ENCODE measurements at places on chromosomes 5 and 9. TPM values are rescaled to one million over a fixed set of nuclear protein-coding genes. Genes with fewer than 3 reads are reported as not detected.
A peak's percentile ranks its signal among the peaks of the same experiment; 100 is the strongest.

GRCh38 chr9:16030528-16031185 lies 477.8 kb downstream of the CCDC171 start:
- H3K4me1 ChIP-seq: no peaks in the 10 kb centered on the region
- H3K36me3 ChIP-seq: no peaks in the 10 kb centered on the region
- no peak overlapping the region for H3K4me3 ChIP-seq
- no peaks in the 10 kb centered on the region for H3K27me3 ChIP-seq
- H3K27ac ChIP-seq: no peak overlapping the region
- no peak for DNase-seq

DNA sequence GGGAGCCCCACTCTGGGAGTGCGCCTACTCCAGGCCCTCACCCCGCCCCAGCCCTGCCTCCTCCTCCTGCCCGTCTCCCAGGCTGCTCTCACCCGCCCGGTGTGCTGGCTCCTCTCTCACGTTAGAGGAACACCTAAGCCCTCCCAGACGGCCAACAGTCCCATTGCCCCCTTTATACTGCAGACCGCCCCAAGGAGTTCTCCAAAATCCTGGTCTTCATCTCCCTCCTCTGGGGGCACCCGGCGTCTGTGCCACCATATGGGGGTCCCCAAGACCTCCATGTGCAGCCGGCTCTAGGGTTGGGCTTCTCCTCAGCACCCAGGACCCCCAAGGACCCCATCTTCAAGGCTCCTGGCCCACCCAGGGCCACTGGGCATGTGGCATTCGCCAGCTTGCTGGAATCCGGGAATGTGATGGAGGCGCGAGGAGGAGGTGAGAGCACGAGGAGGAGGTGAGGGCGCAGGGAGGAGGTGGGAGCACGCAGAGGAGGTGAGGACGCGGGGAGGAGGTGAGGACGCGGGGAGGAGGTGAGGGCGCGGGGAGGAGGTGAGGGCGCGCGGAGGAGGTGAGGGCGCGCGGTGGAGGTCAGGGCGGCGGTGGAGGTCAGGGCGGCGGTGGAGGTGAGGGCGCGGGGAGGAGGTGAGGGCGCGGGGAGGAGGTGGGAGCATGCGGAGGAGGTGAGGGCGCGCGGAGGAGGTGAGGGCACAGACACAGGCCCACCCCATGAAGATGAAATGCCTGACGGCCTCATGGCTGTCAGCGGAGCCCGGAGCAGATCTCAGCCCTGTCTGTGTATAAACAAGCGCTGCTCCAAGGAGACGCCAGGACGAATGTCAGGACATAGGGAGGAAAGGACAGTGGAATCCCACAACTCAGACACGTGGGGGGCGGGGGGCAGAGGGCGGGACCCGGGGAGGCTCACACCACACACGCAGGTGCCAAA lies 41.2 kb downstream of the EXD3 start:
- H3K4me1 ChIP-seq: peaks cover 17% of the 10 kb centered on the region
- H3K27me3 ChIP-seq: no peaks in the 10 kb centered on the region
- H3K4me3 ChIP-seq: no peak overlapping the region
- H3K27ac ChIP-seq: no peak overlapping the region
- no peak for DNase-seq

GRCh38 chr5:145163876-145164275 lies 671.3 kb downstream of the PRELID2 start:
- no peak overlapping the region for H3K27ac ChIP-seq
- DNase-seq: no peak
- H3K36me3 ChIP-seq: no peaks in the 10 kb centered on the region
- H3K4me3 ChIP-seq: no peak overlapping the region

DNA sequence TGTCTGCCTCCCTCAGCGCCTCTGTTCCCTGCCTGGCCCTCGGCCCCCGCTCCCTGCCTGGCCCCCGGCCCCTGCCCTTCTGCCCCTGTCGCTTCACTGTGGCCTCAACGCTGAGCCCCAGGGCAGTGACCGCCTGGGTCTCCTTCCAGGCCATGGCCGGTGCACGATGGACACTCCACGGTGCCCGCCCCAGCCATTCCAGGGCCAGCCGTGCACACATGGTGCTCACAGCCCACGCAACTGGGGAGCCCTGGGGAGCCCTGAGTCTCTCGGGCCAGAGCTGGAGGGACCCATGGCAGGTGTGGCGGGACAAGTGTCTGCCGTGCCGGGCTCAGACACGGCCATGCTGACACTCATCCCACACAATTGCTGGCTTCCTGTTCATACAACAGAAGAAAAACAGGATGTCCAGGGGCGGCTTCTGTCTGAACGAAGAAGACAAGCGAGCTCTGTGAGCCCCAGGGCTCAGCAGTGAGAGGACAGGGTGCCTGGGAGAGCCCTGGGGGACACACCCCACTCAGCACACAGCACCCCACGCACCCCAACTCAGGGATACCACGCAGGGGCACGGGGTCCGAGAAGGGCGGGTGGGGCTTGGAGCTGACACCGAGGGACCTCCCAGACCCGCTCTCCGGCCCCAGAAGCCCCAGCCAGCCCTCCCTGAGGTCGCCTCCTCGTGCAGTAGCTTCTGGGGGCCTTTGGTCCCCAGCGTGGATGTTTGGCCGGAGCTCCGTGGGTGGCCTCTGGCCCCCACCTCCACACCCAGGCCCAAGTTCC lies 35.7 kb downstream of the EXD3 start:
- H3K27me3 ChIP-seq: no peaks in the 10 kb centered on the region
- no peak for DNase-seq
- H3K4me3 ChIP-seq: no peak overlapping the region

- no peaks in the 10 kb centered on the region for H3K27me3 ChIP-seq
- H3K4me1 ChIP-seq: peaks cover 28% of the 10 kb centered on the region
- no peak overlapping the region for H3K4me3 ChIP-seq
- no peak overlapping the region for H3K27ac ChIP-seq
These were observed 21.1 kb upstream of the EEIG1 start for GRCh38 chr9:128001779-128002298.

DNA sequence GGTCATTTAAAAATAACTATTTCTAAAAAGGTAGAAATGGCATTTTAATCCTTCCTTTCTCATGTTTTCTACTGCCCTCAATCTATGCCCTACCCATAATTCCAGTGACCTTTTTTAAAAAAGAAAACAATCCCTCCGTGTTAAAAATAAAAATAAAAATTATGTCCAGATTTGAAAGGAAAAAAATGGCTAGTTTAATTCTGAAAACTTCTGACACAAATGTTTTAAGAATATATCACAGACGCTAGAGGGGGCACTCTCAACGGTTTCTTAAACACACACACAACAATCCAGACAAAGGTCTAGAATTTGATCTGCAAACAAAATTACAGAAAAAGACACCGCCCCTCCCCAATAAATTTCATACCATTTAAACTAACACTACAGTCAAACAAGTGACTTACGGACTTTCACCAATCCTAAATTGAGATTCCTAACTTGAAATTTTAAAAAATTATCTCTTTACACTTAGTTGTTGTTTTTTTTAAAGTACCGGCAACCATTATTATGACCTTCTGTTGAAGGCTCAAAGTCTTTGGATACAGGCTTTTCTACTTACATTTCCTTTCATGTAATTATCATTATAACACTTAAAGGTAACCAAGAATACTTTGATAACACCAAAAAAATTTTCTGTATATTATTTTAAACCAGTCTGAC lies 38.2 kb downstream of the CLINT1 start:
- peak; percentile 7 for DNase-seq
- no peaks in the 10 kb centered on the region for H3K27me3 ChIP-seq
- H3K27ac ChIP-seq: no peak overlapping the region
- H3K4me3 ChIP-seq: no peak overlapping the region
- peaks cover 29% of the 10 kb centered on the region for H3K4me1 ChIP-seq
- peaks cover 6% of the 10 kb centered on the region for H3K36me3 ChIP-seq

GRCh38 chr5:124231230-124231629 lies 515.2 kb downstream of the ZNF608 start:
- no peak for DNase-seq
- peak overlapping the region; percentile 17 for H3K4me3 ChIP-seq
- no peaks in the 10 kb centered on the region for H3K27me3 ChIP-seq
- H3K27ac ChIP-seq: no peak overlapping the region

DNA sequence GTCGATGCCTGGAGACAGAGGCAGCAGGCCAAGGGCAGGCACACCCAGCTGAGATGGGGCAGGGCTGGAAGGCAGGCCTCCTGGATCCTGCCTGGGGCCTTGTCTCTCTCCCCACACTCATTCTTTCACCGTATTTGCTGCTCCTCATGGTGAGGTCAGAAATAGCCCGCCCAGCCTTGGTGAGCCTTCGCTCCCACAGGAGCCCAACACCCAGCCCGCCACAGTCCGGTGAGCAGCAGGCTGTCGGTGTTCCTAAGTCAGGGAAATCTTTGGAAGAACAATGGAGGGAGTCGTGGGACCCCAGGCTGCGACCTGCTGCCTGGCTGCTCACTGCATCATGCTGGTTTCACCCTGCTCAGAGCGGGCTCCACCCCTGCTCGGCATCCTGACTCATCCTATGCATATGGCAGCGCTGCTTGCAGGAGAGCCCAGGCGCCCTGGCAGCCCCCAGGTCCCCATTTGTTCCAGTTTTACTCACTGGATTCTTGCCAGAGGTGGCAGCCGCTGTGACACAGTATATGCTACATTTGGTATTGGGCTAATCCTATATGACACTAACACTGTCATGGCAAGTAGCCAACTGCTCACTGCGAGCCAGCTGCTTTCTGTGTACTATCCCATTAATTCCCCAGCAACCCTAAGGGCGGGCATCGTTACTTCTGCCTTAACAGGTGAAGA lies 53.2 kb upstream of the NCS1 start:
- H3K4me1 ChIP-seq: peaks cover 35% of the 10 kb centered on the region
- H3K4me3 ChIP-seq: no peak overlapping the region
- H3K36me3 ChIP-seq: peaks cover 7% of the 10 kb centered on the region
- peak overlapping the region; percentile 96 for H3K27ac ChIP-seq

GRCh38 chr5:67187006-67187715 lies 9.4 kb downstream of the CD180 start:
- H3K36me3 ChIP-seq: no peaks in the 10 kb centered on the region
- no peak overlapping the region for H3K27ac ChIP-seq
- H3K27me3 ChIP-seq: no peaks in the 10 kb centered on the region
- H3K4me3 ChIP-seq: no peak overlapping the region
- DNase-seq: no peak
- H3K4me1 ChIP-seq: peaks cover 22% of the 10 kb centered on the region

DNA sequence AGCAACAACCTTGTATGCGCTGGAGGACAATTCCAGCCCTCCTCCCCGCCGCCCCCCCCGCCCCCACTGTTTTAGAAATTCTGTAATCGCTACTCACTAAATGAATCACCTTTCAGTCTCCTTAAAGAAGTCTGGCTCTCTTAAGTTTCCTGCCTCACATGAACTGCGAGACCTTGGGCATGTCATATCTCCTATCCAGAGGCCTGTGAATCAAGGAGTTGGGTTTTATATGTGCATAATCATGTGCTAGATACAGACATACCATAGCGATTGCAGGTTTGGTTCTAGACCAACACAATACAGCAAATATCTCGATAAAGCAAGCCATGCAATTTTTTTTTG lies 337 bp upstream of the DMAC1 start:
- H3K27ac ChIP-seq: no peak overlapping the region
- peaks cover 21% of the 10 kb centered on the region for H3K4me1 ChIP-seq
- no peaks in the 10 kb centered on the region for H3K27me3 ChIP-seq
- peaks cover 2% of the 10 kb centered on the region for H3K36me3 ChIP-seq
- DNase-seq: no peak

DNA sequence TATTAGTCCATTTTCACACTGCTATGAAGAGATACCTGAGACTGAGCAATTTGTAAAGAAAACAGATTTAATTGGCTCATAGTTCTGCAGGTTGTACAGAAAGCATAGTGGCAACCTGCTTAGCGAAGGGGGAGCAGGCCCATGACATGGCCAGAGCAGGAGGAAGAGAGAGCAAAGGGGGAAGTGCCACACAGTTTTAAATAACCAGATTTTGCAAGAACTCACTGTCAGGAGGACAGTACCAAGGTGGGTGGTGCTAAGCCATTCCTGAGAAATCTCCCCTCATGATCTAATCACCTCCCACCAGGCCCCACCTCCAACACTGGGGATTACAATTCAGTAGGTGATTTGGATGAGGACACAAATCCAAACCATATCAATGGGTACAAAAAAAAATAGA lies 16.8 kb upstream of the PCSK5 start:
- no peak overlapping the region for H3K4me3 ChIP-seq
- no peaks in the 10 kb centered on the region for H3K4me1 ChIP-seq
- H3K27me3 ChIP-seq: peaks cover 7% of the 10 kb centered on the region
- H3K27ac ChIP-seq: no peak overlapping the region
- no peaks in the 10 kb centered on the region for H3K36me3 ChIP-seq

The NPDC1 gene
- 61.1 TPM for total RNA-seq

The CCDC183 gene
- total RNA-seq: 0.93 TPM

The PRRC2B gene
- 349 TPM for total RNA-seq

The CCDC152 gene
- not detected for total RNA-seq

The PLCXD3 gene
- 0.07 TPM for total RNA-seq

The PKD2L2 gene
- not detected for total RNA-seq

The PDLIM4 gene
- 37.4 TPM for total RNA-seq
